Smooth muscle cell of the brain vasculature (primary cell): ENCODE measurements at places on chromosomes 1 and 21.

DNA sequence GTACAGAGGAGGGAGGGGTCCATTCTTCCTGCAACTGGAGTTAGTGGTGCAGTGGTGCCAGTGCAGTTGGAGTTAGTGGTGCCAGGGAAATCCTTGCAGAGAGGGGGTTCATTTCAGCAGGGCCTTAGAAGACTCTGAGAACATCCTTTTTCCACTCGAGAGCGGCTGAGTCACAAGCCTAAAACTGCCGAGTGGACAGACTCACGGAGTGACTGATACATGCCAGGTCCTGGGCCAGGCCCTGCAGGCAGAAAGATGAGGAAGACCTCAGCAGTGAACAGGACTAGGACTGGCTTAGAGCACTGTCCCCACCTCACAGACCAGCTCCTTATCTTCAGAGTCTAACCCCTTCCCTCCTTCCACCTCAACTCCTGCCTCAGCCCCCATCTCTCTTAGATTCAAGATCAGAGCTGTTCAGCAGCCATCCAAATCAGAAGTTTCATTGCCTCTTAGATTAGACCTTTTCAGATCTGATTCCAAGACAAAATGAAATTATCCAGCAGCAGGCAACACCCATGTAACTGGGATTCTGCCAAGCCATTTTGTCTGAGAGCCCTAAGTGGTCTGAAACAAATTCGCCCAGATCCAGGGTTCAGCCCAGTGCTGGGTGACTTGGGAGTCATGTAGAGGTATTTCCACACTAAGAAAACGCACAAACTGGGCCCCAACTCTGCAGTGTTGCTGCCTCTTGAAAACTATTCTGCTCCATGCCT is 12.7 kb upstream of the IKBKE start:
- no peak for DNase-seq

- DNase-seq = no peak
Measured at GRCh38 chr1:60906039-60906438, 176.3 kb upstream of the NFIA start.

DNA sequence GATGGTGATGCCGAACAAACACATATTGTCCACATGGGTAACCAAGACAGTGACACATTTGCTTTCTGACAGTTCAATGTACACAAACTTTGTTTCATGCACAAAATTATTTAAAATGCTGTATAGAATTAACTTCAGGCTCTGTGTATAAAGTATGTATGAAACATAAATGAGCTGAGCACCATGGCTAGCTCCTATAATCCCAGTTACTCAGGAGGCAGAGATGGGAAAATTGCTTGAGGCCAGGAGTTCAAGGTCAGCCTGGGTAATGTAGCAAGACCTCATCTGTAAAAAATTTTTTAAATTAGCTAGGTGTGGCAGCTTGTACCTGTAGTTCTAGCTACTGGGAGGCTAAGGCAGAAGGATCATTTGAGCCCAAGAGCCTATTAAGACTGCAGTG is 19.2 kb upstream of the RC3H1 start:
- no peak for DNase-seq

- no peak for DNase-seq
Measured at GRCh38 chr1:216528816-216529215, 105.6 kb upstream of the USH2A start.

DNA sequence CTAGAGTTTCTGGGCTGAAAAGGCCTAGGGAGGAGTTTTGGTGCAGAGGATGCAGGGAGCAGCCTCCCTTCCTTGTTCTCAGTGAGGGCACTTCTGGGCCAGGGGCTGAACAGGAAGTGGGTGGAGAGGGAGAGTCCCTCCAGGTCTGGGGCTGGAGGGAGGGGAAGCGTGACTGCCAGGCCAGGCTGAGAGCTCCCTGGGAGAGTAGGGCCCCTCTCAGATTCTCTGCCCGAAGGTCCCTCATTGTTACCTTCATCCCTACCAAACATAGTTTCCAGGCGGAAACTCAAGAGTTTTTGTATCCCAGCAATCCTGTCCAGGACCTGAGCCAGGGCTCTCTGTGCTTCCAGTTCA is 36.8 kb downstream of the CITED4 start:
- no peak for DNase-seq

- no peak for DNase-seq
Measured at GRCh38 chr1:170592591-170593111, 60.7 kb downstream of the GORAB start.
